ENCODE measurements at places on chromosomes 1 and 21.

DNA sequence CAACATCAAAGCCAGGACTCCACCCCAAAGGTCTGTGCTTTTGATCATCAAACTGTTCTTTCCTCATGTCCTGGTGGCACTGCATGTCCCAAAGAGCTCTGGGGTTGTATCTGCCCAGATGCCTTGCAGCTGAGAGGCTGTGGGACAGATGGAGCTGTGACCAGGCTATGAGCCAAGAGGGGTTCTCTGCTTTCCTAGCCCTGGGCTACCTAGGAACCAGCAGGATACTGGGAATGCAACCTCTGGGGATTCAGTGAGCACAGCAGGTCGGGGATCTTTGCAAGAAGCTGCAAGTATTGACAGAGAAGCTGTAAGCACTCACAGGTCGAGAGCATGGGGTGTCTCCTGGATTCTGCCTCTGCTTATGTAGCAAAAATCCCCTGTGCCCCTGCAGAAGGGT lies 186.6 kb downstream of the GRIK3 start:
- DNase-seq: no peak

DNA sequence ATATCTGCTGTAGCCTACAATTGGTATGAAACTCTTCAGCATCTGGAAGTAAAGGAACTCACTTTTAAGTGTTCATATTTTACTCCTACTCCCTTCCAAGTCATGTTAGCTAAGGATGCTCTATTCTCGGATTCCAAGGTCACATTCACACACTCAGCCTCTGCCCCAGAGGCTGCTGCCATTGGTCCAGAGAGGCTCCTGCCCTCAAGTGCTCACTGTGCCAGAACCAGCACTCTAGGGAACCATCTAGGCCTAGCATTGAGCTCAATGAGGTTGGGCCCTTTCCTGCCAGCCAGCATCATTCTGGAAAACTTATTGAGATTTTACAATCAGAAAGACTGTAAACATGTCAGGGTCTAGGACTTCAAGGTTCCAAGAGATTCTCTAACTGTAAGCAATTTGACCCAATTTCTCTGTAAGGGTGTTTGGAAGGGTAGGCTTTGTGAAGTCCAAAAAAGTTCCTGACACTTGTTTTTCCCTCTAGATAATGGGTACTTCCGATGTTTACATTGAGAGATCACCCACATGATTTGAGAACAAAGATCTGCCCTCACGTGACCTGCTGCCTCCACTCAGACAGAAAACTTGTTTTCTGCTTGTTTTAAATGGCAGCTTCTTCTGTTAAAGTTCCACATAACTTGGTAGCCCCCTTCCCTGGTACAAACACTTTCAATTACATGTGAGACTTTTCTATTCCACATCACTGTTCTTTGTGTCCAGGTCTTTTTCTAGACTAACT lies 94.9 kb downstream of the MAB21L3 start:
- no peak for DNase-seq

DNA sequence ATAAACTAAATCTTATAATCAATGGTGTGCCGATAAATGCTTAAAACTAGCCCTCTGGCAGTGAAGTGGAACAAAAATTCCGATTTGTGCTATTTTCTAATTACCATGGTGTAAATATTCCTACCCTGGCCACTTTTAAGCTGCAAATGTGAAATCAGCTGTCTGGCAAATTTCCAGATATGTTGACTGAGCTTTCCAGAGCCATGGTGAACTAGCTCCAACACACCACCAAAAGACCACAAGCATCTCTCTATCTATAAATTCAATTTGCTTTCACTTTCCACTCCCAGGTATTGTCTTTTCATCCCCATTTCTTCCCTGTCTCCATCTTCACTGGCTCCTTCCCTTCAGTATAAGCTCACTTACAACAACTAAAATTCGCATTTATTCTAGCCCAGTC lies 152.3 kb upstream of the RGS18 start:
- DNase-seq: no peak

DNA sequence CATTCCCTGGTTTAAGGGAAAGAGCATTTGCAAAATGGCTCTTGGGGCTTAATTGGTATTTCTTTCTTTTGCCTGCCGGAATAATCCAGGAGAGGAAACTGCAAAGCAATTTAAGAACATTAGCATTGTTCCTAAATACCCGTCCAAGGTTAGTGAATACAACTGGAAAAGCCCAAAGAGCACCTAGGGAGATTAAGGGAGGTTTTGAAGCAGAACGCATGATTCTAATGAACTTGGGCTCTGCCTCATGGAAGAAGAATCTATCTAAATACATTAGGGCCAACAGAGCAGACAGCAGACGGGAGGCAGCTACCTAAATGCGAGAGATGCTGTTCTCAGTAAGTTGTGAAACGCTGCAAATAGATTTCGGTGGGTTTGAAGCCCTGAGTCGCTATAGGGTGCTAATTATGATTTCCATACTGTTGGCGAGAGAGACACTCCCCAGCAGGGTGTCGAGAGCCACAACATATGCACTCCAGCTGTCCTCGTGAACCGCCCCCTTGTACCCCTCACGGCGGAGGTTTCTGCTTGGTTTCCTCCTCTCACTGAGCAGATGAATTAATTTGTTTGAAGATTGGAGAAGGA lies 326.7 kb upstream of the CAMK1G start:
- no peak for DNase-seq

DNA sequence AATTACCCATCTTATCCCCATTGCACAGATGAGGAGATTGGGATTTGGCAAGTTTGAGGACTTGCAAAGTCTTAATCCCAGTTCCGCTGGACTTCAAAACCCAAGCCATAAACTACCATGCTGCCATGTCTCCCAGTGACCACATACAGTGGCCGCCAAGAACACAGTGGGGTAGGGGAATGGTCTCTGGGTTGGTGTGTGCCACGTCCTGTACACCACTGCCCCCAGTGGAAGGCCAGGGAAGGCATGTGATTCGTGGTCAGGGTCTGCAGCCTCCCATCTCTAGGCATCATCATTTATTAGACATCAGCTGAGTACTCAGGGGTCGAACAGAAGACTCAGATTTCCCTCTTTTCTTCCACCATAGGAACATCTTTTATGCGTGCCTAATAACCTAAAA lies 76.0 kb downstream of the MAN1C1 start:
- no peak for DNase-seq

- no peak for DNase-seq
These were observed 996 bp upstream of the MGST3 start for GRCh38 chr1:165629848-165630628.

- DNase-seq: no peak
These were observed 33.4 kb downstream of the MEGF6 start for GRCh38 chr1:3577711-3578432.

- no peak for DNase-seq
These were observed 45.4 kb downstream of the RPL5 start for GRCh38 chr1:92877081-92877711.

- no peak for DNase-seq
These were observed 31.0 kb upstream of the IFI16 start for GRCh38 chr1:158978730-158979129.

DNA sequence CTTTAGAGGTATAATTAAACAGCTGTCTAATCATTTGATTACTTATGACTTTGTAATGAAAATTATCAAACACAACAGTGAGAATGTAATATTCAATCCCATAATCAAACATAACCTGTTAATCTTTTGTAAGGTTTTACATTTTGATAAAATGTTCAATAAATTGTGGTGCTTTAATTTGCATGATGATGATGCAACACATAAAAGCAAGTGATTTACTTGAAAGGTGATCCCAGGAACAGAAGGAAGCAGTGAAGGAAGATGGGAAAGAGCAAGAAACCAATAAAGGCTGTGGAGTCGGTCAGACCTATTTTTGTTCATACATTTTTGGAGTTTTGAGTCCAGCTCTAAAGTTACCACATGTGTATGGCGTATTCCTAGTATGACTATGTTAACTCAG lies 29.6 kb downstream of the ZNF695 start:
- no peak for DNase-seq

GRCh38 chr1:155913969-155914757 lies 3.0 kb upstream of the RIT1 start:
- DNase-seq: no peak

DNA sequence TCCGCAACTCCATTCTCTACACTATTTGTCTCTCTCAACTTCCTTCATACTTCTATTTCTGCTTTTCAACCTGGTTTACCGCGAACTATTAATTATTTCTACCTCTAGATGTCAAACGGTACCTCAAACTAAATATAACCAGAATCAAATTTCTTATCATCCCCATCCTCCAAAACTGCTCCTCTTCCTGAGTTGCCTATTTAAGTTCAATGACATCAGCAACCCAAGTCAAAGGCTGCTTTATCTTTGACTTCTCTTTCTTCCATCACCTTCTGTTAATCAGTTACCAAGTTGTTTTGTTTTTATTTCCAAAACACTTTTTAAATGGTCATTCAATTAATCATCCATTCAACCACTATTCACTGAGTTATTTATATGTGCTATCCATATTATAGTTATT lies 171.9 kb downstream of the COL24A1 start:
- no peak for DNase-seq

DNA sequence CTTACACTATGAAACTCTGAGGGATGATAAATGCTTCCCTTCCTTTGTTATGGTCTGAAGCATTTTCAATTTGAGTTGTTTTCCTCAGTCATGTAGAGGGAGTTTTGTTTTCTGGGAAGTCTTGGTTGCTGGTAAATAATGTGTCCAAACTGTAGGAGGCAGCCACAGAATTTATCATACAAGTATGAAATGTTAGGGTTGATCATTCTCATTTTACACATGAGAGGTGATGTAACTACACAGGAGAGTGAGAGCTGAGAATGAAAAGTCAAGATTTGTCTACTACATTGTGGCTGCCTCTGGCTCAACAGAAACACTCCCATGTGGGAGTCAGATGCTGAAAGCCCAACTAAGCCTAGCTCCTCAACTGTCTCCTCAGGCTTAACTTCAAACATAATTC lies 182.5 kb upstream of the SGIP1 start:
- DNase-seq: no peak

DNA sequence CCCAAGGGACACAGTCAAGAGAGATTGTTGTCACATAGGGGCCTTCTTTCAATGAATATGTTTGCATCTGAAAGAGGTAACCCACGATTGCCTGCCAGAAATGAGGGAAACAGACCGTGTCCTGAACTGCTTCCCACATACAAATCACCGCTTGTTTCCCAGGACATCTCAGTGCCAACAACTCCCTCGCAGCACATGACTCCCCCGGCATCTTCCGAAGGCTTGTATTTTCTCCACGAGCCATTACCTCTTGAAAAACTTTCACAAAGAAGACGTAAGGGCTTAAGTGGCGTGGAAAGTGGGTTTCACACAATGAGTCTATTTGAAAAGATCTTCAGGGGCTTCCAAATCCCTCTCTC lies 31.6 kb upstream of the PDE9A start:
- DNase-seq: no peak

DNA sequence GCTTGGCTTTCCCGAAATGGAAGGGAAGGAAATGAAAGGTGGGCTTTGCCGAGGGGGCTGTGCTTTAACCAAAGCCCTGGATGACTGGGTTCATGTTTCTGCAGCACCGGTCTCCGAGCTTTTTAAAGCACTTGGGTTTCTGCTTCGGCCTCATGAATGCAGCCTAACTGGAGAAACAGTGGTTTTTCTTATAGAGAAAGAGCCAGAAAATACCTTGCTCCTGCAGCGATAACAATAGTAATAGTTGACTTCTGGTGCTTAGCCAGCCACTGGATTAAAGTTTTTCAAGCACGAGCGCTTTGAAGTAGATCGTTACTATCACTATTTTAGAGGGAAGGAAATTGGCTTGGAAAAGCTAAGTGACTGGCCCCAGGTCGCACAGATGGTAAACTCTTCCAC lies 500 bp upstream of the DOCK7 start:
- no peak for DNase-seq

DNA sequence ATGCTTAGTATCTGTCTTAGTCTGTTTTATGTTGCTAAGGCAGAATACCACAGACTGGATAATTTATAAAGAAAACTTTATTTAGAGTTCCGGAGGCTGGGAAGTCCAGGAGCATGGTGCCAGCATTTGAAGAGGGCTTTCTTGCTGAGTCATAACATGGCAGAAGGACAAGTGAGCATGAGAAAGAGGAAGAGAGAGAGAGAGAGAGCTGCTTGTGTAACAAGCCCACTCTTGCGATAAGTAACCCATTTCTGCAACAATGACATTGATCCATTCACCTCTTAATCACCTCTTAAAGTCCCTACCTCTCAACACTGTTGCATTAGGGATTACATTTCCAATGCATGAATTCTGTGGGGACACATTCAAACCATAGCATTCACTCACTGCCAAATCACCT lies 11.7 kb upstream of the MYOCOS start:
- DNase-seq: no peak

- DNase-seq: no peak
These were observed 157.7 kb downstream of the TOMM20 start for GRCh38 chr1:234970731-234971476.

DNA sequence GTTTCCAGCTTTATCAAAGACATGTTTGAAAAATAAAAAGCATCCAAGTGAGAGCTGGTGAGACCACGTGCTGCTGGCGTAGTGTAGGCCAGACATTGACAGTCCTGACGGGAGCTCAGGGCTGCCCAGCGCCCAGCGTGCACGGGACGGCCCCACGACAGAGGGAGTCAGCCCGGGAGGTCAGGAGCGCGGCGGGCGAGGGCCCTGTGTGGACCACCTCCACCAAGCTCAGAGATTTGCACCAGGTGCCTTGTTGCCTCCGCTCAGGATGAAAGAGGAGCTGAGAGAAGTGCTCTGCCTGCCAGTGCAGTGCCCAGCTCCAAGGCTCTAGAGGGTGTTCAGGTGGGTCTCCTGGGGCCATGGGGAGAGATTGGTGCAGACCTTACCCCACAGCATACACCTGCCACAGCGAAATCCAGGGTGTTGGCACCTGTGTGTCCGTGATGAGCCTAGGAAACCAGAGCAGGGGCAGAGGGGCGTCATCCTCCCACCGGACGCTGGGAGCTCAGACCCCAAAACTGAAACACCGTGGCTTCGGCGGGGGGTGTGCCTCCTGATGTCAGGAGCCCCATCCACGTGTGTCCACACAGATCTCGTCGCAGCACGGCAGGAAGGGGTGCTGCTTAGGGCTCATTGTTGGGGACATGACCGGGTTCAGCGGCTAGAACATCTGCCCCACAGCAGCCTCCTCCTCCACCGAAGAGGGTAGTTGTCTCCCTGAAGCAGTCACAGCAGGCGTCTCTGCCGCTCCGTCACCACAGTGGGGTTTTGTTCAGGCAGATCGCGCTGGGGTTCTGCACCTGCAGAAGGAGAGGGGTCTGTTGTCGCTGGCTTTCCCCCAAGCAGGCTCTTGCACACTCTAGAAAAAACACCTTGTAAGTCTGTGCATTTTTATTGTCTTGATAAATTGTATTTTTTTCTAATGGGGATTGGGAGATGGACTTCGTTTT lies 64.2 kb downstream of the POFUT2 start:
- DNase-seq: no peak

- DNase-seq: no peak
These were observed 12.9 kb downstream of the TOR3A start for GRCh38 chr1:179094818-179095217.

DNA sequence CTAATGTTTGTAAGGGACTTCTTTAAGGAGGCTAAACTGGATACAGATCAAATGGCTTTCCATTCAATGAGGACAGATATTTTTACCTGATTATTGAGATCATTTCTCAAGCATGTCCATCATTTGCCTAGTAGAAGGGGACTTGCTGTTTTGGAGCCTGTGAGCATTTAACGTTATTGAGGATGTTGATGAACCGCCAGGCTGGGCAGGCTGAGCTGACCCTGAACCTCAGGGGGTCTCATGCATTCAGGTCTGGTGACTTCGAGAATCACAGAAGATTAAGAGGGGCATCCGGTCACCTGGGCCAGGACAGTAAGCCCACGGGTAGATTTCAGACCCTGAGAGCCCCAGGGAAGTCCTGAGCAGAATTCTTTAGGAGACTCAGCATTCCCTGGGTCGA lies 63.1 kb downstream of the BACE2 start:
- DNase-seq: no peak
